ENCODE measurements at places on chromosomes 3 and 15.

DNA sequence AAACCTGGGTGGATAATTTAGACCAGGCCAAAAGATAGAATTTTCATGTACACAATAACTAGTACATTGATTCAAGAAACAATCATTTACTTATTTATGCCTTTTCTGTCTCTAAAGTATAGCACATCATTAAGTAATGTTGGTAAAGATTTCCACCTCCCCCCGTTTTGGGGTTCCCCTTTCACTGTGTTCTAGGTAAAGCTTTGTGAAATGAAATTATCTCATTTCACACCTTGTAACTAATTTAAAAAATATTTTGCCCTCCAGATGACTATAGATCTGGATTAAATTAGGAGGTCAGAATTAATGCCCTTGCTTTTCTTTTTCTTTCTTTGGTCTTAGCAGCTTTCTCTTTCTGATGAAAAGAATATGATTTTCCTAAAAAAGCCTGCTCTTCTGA lies 328.5 kb upstream of the TBC1D5 start:
- DNase-seq = no peak

- DNase-seq = peak; percentile 85
Observed at GRCh38 chr3:195196266-195196665, 74.7 kb downstream of the XXYLT1 start.

DNA sequence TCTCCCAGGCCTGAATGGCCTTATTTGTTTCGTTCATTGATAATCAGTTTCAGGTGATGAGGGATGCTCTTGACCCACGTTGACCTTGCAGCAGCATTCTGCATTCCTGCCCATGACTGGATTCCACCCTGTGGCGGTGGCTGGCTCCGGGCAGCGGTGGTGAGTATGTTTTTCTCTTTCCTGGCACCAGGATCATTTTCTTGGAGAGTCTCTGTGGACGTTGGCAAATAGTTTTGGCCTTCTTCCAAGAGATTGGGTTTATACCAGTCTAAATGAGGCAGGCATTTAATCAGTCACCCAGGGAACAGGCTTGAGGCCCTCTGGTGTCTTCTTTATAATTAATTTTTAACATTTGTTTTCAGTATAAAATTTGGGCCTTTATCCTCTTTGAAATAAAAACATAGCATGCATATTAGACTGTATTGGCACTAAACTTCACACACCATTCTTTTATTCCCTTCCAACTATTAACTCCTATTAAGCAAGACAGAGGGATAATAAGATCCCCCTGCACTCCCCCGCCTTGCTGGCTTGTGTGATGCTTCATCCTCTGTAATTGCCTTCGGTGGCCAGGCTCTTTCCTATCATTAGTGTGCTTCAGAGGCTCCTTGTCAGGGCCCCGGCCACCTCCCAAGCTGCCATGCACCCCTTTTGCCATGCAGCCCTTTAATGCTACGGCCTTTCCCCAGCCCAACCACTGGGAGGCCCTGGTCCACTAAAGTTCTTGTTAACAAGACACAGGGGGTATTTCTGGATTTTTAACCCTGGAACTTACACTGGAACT lies 176.2 kb upstream of the TOPAZ1 start:
- DNase-seq = peak; percentile 39

GRCh38 chr3:51921081-51921578 lies 18.0 kb upstream of the IQCF1 start:
- no peak for DNase-seq

DNA sequence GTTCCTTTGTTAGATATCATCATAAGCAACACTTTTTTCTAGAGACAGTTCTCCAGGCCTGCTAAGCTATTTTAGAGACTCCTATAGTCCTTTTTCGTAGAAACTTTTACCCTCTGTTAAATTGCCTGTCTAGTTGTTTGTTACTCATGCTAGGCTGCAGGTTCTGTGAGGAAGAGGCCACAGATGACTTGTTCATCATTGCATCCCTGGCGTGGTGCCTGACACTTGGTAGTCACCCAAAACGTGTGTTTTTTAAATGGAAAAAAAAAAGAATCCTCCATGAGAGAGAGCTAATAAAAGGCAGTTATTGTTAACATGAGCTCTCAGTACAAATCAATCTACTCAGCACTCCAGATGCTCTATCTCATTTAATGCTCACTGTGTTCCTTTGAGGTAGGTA lies 35.1 kb downstream of the CCDC54 start:
- peak; percentile 41 for DNase-seq

GRCh38 chr15:57867970-57868798 lies 161.7 kb downstream of the POLR2M start:
- no peak for DNase-seq

DNA sequence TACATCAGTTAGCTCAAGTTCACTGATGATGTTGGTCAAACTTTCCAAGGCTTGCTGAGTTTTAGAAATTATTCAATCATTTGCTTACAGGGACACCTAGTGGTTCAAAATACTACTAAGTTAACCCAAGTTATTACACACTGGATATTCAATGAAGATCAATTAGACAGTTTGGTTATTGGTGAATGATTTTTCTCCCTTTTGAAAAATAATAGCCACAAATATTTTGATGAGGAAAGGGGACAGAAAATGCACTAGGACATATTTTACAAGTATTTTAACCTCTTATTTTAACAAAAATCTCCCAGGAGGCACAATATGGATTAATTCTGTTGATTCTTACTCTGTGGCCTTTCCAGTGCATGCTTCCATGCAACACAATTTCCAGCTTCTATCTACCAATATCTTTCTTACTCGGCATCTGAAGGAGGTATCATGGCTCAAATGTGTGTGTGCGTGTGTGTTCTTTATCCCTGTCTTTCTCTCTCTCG lies 20.1 kb upstream of the GOLGA6L2 start:
- DNase-seq = peak; percentile 14

DNA sequence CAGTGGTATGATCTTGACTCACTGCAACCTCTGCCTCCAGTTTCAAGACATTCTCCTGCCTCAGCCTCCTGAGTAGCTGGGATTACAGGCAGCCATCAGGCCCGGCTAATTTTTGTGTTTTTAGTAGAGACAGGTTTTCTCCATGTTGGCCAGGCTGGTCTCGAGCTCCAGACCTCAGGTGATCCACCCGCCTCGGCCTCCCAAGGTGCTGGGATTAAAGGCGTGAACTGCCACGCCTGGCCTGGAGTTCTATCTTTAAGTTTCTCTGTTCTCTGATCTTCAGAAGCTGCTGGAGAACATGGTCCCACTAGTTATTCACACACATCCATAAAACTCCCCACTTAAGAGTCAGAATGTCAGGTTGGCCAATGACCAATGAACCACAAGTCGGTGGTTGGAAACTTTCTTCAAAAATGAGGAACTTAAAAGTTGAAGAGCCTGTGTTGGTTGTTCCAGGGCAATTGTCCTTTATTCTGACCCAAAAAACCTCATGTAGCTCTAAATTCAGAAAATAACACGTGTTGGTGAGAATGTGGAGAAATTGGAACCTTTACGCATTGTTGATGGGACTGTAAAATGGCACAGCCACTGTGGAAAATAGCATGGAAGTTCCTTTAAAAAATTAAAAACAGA lies 55.9 kb upstream of the PIK3CB start:
- no peak for DNase-seq

GRCh38 chr3:183560607-183561006 lies 5.1 kb upstream of the KLHL6 start:
- DNase-seq = no peak

- no peak for DNase-seq
Observed at GRCh38 chr3:180749322-180749721, 70.0 kb upstream of the CCDC39 start.

DNA sequence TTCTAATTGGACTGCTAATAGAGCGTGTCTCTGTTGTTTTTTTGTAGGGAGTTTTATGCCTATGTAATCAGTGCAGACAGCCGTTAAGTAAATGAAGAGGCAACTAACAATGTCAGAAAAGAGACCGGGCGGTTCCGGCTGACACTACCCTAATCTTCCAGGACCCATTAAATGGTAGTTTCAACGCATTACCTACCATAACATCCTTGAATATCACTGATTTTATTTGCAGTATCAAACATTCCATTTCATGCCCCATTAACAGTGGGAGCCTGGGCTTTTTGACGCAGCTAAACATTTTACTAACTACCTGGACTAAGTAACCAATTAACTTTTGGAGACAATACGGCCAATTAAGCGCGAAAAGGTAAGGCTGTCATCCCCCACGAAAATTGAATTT lies 832.9 kb upstream of the NR2F2 start:
- no peak for DNase-seq

DNA sequence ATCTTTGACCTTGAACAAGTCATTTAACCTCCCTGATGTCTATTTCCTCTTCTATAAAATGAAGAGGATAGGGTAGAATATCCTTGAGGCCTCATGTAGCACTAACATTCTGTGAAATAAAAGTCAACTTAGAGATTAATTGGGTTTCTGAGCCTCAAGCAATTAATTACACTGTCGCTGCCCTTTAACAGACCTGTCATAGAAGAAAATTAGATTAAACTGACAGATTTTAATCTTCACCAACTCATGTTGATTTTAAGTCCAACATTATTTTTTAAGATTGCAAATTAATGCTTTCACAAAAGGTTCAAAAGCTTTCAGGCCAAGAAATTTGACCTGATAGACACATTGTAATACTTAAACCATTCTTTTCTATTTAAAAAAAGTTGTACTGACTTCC lies 8.1 kb upstream of the MNS1 start:
- DNase-seq = no peak

- DNase-seq = no peak
Observed at GRCh38 chr3:54123003-54123775, 837 bp downstream of the CACNA2D3 start.

DNA sequence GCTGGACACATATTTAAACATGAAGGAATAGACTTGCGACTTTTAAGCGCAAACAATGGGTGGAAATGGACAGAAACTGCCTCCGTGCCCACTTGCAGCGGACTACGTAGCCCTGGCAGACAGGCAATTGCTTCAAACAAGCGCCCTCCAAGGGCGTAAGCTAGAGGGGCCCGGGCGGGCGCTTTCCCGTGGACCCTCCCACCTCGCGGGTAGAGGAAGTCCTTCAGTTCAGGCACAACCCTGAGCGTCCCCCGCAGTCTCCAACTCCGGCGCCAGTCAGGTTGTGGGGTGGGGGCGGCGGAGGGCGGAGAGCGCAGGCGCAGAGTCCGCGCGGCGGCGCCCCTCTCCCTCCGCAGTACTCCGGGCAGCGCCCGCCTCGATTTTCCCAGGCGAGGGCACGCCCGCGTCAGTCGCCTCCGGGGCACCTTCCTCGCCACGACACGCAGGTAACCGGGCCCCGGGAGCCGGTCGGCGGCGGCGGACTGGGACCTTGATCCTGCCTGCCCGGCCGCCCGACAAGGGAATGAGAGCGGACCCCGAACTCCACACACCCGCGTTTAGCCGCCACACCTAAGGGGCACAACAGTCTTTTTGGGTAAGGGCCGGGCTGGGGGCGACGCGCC lies at the start of gene SLC35G2:
Gene SLC35G2, plus strand, starts transcription at position 358 of the 623 bp plus-strand sequence. CDS start 35,335 bp downstream, outside the sequence.
- DNase-seq = peak; percentile 59

GRCh38 chr3:102000620-102001209 lies 151.4 kb downstream of the NFKBIZ start:
- no peak for DNase-seq

DNA sequence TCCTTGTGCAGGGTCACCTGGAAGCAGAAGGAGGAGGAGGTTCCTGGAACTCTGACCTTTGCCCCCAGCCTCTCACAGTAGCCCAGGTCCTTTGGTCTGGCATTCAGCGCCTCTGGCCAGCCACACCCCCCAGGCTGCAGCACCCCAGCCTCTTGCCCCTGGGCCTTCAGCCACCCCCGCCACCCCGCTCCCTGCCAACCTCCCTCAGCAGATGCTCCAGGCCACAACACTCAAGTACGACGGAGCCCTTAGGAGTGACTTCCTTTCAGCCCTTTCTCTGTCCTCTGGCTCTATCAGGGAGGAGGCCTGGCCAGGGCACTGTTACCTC lies 45.2 kb downstream of the GRIP2 start:
- DNase-seq = no peak

GRCh38 chr15:61483599-61483998 lies 254.5 kb upstream of the RORA start:
- no peak for DNase-seq

GRCh38 chr3:65094723-65095122 lies 406.9 kb upstream of the ADAMTS9 start:
- peak; percentile 1 for DNase-seq

GRCh38 chr15:92365084-92365483 lies 28.6 kb upstream of the ST8SIA2 start:
- peak; percentile 71 for DNase-seq

DNA sequence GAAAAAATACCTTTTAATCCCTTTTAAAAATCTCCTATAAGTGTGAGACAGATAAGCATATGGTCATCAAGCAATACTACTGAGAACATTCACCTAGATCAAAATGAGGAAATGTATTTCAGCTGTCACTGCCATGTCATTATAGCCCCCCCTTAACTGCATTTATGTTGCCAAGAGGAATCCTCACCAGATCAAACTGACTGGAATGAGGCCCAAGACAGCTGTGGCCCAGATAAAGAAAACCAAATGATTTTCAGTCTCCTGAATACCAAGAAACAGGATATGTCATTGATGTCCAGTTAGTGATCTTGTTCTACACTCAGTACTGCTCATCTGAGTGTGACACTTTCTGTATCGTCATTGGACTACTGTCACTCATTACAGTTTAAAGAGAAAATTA lies 35.1 kb upstream of the CPB1 start:
- DNase-seq = no peak

DNA sequence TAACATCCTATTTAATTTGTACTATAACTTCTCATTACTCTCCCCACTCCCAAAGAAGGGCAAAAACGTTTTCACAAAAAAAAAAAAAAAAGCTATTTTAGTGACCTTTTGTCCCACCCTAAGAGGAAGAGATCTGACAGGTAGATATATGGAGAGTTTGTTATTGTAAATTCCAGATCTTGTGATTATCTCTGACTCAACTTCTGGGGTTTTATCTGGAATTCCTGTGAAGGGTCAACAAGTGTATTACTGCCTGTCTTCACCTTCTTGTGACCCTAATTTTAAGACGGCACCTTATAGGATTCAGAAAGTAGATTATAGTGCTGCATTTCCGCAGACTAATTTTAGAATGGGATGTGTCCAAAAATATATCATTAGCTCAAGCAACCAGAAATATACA lies 205.9 kb upstream of the CDIN1 start:
- no peak for DNase-seq

DNA sequence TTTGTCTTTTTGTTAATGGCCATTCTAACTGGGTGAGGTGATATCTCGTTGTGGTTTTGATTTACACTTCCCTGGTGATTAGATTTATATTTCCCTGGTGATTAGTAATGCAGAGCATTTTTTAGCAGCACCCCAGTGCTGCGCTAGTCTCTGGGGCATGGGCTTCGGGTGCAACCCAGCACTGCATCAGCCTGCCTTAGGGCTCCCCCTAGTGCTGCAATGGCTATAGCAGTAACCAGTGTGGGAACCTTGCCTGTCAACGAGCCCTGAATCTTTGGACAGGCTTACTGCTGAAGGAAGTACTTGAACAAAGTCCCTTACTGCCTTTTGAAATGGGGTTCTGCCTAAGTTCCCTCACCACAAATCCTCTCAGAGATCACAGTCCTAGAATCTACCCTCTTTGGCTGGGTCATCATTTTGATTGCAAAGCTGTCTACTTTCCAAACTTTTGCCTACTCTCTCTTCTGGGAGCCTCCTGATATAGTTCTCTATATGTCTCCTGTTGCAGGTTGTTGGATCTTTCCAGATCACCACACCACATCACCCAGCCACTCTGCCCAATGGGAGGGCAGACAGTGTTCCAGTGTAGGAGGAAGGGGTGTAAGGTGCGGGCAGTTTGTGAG lies 79.2 kb upstream of the CCNL1 start:
- DNase-seq = peak; percentile 59

- peak; percentile 87 for DNase-seq
Observed at GRCh38 chr15:96247621-96248305, 82.7 kb upstream of the NR2F2 start.

- DNase-seq = no peak
Observed at GRCh38 chr15:63517628-63518027, 13.2 kb downstream of the USP3 start.

Data from fibroblast of skin of scalp (primary cell).